NCI-H526 (cell line): ENCODE measurements at places on chromosomes 16 and 17.

DNA sequence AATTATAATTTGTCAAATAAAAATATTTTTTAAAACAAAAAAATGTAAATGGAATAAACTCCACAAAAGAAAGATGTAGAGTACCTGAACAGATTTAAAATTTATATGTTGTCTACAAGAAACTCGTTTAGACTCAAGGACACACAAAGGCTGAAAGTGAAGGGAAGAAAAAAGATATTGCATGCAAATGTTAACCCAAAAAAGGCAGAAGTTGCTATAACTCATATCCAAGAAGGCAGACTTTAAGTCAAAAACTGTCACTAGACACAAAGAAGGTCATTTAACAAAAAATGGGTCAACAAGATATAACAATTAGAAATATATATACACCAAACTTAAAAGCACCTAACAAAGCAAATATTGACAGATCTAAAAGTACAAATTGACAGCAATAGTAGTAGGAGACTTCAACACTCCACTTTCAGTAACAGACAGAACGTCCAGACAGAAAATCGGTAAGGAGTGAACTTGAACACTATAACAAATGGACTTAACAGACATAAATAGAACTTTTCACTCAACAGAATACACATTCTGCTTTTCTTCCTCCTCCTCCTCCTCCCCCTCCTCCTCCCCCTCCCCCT is 40.8 kb upstream of the MYLK3 start:
- DNase-seq: no peak

- peak; percentile 45 for DNase-seq
These were observed 105.4 kb downstream of the FTO start for GRCh38 chr16:53809088-53809932.

GRCh38 chr17:1183171-1183873 is 3.5 kb upstream of the ABR start:
- DNase-seq: no peak

GRCh38 chr16:50712560-50712898 is 19.1 kb downstream of the NOD2 start:
- DNase-seq: no peak

GRCh38 chr17:75774991-75775668 is 9.5 kb upstream of the UNK start:
- DNase-seq: no peak

GRCh38 chr16:89045181-89045815 is 48.4 kb upstream of the ACSF3 start:
- DNase-seq: no peak

DNA sequence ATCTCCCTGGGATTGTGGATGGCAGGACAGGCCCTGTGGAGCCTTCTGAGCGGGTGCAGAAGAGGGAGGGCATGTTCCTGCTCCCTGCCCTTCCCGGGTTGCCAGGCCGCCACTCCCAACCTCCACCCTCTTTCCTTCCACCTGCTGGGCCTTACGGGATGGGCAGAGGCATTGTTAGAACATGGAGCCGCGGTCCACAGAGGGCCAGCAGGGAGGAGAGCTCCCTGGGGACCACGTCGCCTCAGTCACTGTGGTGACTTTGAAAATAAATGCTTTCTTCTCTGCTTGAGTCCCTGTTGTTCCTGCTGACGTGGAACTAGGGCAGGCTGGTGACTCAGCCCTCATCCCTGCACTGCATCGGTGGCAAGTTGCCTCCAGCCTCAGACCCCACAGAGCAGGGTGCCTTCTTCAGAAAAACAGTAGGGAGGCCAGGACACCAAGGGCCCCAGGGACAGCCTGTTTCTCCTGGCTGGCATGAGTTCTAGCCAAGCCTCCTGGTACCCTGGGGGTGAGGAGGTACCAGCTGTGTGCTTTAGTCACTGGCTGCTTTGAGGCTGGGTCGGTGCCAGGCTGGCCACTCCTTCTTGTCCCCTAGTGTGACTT is 224.9 kb downstream of the SEC14L1 start:
- DNase-seq: peak; percentile 59

- no peak for DNase-seq
These were observed 6.0 kb downstream of the DDX19B start for GRCh38 chr16:70304892-70305448.

DNA sequence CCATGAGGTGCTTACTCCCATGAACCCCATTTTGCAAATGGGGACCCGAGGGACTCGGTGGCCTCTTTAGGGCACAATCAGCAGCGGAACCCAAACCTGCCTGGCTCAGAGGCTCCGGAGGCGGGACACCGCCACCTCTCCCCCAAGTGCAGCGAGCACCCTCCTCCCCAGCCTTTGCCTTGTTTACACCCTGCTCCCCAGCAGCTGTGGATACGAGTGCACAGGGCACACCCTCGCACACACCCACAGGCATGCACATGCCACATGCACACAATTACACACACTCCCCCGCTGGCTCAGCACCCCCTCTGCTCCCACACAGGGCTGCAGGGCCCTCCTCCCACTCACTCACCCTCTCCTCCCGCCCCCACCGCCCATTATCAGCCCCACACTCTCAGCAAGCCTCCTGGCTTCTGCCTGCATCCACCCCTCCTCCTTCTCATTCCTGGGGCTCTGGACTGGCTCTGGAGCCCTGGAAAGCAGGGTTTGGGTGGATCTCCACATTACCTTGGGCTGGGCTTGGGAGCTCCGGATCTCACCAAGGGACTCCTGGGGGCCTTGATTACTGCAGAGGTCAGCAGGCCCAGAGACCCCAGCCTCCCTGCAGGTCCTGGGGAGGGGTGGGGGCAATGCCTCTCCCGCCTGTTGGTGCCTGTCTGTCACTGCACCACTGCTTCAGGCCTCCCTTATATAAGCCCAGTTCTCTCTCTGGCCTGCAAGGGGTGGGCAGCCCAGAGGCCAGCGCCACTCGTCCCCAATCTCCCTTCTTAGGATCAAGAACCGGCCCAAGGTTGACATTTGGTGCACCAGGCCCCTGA is 6.4 kb downstream of the PDK2 start:
- no peak for DNase-seq

GRCh38 chr16:84559311-84559932 is 55.0 kb upstream of the MEAK7 start:
- DNase-seq: no peak

DNA sequence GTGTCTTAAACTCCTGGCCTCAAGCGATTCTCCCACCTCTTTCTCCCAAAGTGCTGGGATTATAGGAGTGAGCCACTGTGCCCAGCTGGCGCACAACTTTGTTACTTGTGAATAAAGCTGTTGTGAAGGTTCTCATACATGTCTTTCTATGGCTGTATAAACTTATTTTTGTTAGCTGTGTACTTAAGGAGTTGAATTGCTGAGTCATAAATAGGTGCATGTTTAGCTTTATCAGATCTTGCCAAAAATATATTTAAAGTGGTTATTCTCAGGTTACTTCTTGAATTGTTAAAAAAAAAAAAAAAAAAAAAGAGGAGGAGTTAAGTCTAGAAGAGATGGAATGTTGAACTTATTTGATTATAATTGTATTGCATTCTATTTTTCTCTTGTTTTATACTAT is 47.6 kb upstream of the IRX3 start:
- DNase-seq: no peak

GRCh38 chr16:72174726-72175125 is 2.8 kb upstream of the PMFBP1 start:
- no peak for DNase-seq

- DNase-seq: peak; percentile 64
These were observed 16.2 kb upstream of the RMI2 start for GRCh38 chr16:11329071-11329491.

GRCh38 chr16:66274335-66275110 is 92.0 kb upstream of the CDH5 start:
- no peak for DNase-seq

DNA sequence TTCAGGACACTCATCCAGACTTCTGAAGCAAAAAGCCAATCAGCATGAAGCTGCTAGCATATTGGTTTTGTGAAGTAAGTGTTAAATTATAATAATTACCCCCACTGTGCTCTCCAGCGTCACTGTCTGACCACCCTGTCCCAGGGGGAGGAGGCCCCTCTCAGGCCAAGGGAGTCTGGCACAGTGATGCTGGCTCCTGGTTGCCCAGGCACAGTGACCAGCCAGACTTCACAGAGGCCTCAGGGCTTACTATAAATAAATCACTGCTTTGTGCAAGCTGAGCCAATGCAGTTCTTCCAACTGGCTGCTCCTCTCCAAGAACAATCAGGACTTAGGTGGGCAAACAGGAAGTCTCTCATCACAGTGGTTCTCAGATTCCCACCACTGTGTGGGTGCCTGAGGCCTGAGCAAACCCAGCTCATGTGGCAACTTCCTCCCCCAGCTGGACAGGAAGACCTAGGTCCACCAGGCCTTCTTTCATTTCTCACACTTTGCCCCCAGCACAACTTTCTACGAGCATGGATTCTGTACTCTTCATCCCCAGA is 1.7 kb upstream of the DBNDD1 start:
- DNase-seq: no peak

DNA sequence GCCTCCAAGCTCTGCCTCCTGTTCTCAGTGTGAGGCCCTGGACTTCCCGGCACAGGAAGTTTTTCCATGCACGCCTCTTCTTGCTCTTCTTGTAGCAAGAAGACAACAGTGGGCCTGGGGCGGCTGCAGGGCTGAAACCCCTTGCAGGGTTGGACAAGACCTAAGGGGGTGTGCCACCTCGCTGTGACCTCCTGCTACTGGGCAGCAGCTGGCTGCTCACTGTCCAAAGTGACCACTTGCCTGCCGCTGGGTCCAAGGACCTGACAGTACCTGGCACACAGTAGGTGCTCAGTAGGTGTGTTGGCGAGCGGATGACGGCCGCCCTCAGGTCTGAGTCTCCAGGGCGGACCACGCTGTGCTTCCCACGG is 331.6 kb downstream of the C16orf95 start:
- DNase-seq: no peak

DNA sequence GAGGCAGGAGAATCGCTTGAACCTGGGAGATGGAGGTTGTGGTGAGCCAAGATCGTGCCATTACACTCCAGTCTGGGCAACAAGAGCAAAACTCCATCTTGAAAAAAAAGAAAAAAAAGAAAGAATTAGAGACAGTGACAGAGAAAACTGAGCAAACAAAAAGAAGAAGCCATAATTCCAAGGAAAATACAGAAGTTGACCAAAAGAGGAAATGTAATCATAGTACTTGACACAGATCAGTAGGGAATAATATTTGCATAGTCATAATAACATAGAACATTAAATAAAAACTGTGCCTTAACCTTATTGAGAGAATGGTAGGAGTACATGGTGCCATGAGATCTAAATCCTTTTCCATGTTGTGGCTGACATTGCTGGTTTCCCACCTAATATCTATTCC is 14.7 kb upstream of the USP31 start:
- DNase-seq: no peak

- DNase-seq: no peak
These were observed 31.0 kb upstream of the ST6GALNAC1 start for GRCh38 chr17:76674600-76674999.

DNA sequence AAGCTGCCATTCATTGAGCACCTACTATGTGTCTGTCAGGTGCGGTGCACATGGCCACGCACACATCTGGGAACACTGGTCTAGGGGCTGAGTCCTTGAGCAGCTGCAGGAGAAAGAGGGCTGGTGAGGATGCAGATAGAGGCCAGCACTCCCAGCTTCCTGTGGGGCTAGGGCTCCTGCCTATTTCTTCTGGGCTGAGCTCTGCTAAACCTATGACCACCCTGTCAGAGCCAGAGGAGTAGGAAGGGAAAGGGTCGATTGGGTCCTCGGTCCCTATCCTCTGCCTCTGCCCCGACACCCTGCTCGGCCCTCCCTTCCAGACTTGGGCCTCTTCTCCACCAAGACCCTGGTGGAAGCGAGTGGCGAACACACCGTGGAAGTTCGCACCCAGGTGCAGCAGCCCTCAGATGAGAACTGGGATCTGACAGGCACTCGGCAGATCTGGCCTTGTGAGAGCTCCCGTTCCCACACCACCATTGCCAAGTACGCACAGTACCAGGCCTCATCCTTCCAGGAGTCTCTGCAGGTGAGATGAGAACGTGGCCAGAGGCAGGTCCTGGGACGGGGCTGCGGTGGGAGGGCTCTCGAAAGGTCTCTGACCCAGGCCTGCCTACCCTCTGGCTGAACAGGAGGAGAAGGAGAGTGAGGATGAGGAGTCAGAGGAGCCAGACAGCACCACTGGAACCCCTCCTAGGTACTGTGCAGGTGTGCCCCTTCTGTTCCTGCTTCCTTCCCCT is 4.0 kb upstream of the TMEM88 start:
- no peak for DNase-seq

DNA sequence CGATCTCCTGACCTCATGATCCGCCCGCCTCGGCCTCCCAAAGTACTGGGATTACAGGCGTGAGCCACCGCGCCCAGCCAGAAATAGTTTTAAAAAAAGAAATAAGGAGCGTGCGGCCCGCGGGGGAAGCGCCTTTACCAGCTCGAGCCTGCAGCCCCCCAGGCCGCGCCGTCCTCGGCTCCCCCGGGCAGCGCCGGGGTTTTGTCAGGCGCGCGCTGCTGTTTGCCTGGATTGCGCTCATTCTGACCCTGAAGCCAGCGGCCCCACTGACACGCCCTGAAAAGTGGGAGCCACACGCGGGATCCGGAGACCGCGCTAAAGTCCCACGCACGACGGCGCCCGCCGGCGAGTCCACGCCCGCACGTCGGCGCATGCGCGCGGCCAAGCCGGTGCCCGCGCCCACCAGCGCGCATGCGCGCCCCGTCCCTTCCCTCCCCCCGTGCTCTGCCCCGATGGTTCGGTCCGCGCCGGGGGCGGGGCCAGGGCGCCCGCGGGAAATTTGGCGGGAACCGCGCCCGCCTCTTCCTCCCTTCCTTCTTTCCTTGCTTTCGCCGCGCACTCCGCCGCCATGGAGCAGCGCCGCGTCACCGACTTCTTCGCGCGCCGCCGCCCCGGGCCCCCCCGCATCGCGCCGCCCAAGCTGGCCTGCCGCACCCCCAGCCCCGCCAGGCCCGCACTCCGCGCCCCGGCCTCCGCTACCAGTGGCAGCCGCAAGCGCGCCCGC is at the start of gene CDT1:
TSS of gene CDT1 (plus strand) at position 526 of the 724 bp plus-strand sequence. CDS start at position 569, 43 bp downstream.
- DNase-seq: no peak

GRCh38 chr17:76270770-76271668 is 5.9 kb downstream of the UBALD2 start:
- DNase-seq: no peak

GRCh38 chr17:207775-208174 is 26.3 kb upstream of the DOC2B start:
- no peak for DNase-seq

DNA sequence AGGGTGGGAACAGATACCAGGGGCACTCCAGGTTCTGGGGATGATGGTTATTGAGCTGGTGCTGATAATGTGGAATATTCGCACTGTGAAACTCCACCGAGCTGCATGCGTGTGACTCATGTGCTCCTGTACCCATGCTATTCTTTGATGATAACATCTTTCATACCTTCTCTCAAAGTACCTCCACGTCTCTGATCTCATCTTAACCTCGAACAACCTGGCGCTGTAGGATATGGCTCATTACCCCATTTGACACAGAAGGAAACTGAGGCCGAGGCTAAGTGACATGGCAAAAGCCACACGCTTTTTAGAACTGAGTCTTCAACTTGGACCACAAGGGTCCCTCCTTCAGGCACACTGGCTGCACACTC is 30.2 kb upstream of the MRPS23 start:
- DNase-seq: no peak
